ENCODE measurements at places on chromosomes 5 and 9.

DNA sequence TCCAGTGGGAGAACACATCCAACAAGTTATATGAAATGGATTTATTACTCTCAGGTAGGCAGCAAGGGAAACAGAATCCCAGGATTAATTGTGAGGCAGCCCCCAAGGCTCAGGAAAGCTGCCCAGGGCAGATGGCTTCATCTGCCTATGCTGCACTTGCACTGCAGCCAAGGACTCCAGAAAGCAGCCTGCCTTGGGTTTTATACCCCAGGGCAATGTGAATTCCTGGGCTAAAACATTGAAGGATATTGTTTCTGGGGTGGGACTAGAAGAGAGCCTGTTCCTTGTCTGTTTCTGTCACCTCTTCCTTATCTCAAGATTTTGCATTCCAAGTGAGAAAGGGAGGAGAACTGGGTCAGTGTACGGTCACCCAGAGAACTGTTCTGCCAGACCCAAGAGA, 8.8 kb upstream of the CCL27 start:
- DNase-seq = no peak

DNA sequence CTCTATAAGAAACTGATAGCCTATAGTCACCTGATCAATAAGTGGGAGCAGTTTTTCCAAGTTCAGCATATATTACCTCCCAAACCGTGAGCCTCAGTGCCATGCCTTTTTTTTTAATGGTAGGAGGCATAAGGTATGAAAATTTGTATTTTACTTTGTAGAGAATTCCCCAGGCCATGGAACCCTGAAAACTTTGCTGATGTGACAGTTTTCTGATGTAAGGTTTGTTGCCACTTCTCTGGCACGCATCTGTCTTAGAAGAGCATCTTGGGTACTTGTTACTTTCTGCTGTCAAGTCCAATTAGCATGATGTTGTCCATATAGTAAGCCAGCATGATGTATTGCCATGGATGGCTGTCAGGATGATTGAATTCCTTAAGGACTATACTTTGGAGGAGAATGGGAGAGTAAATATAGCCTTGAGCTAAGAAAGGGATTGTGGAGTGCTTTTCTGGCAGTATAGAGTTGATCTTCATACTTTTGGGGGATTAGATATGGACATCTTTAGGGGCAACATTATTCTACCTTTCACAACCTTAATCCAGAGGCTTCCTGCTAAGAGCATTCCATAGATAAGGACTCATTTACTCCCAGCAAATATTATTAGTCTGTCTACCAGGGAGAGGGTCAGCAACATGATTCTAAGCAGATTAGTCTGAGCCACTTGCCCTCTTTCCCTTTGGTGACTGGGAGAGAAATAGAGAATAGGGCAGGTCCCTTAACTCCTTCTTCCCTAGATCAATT, 389.6 kb downstream of the YTHDC2 start:
- no peak for DNase-seq

GRCh38 chr9:129567842-129568559, 52.9 kb downstream of the C9orf50 start:
- DNase-seq = no peak

- DNase-seq = no peak
Observed at GRCh38 chr5:53490747-53491146, 10.3 kb downstream of the FST start.

- DNase-seq = no peak
Observed at GRCh38 chr9:34505370-34506120, 17.2 kb downstream of the ENHO start.

GRCh38 chr5:135140446-135141204, 106.6 kb upstream of the PITX1 start:
- DNase-seq = no peak

DNA sequence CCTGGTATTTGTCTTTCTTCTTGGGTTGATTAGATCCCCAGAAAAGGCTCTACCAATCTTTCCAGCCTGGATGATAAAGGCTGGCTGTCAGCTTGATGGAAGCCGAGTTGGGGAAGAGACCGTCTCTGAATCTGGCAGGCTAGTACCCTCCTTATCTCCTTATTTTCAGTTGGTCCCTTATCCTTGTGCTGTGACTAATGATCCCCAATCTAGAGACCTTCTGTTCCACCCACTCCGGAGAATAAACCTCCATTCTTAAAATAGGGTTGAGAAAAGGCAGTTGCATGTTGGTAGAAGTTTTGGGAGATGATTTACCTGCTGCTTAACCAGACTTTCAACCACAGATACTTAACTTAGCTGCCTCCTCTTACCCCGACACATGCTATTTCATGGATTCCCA, 52.3 kb downstream of the PRKACG start:
- DNase-seq = no peak

GRCh38 chr5:169650701-169651331, 13.7 kb downstream of the DOCK2 start:
- no peak for DNase-seq

GRCh38 chr5:22852807-22853660, at the start of gene CDH12:
TSS of gene CDH12 (minus strand) at chr5:22853344.
- DNase-seq = no peak

GRCh38 chr9:16136451-16136850, 583.6 kb downstream of the CCDC171 start:
- DNase-seq = no peak

- DNase-seq = no peak
Observed at GRCh38 chr5:159410480-159410879, 80.2 kb upstream of the IL12B start.

- no peak for DNase-seq
Observed at GRCh38 chr5:96120120-96120519, 158.5 kb upstream of the ELL2 start.

GRCh38 chr5:89156226-89156625, 273.2 kb upstream of the MEF2C start:
- no peak for DNase-seq

GRCh38 chr5:132766020-132766805, 10.8 kb downstream of the SEPTIN8 start:
- DNase-seq = no peak

DNA sequence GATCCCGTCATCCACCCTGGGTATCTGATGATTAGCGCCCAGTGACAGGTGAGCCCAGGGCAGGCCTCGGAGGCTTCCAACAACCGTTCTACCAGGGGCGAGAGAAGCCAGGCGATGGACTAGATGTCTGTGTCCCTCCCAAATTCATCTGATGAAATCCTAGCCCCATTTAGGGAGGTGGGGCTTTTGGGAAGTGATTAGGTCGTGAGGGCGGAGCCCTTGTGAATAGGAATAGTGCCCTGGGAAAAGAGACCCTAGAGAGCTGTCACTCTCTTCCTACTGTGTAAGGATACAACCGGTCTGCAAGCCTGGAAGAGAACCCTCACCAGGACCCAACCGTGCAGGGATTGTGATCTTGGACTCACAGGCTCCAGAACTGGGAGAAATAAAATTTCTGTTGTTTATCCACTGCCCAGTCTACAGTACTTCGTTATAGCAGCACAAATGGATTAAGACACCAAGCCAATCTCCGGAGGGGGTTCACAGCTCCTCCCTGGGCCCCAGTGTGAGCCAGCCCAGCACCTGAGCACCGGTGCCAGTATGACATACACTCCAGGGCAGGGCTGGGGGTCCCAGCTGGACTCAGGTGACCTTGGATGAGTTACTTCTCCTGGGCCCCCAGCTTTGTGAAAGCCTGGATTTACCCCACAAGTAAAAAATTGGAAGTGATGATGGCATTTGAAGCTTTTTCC, 162.2 kb downstream of the DAB2IP start:
- no peak for DNase-seq

- no peak for DNase-seq
Observed at GRCh38 chr9:36088020-36088419, 48.5 kb upstream of the GLIPR2 start.

DNA sequence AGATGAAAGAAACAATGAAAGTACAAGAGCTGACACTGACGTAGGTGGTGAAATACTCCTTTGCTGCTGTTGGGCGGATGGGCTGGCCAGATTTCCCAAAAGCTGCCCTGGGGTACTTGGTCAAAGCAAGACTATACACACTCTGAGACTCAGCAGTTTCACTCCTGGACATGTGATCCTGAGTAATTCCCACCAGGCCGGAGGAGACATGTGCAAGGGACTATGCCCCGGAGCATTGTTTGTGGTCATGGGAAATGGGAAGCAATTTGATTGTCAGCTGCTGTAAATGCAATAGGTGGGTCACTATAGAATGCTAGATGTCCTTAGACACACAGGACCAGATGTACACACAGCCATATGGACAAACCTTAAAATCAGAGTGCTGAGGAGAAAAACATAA, 116.1 kb downstream of the DCP2 start:
- no peak for DNase-seq

GRCh38 chr5:56267856-56268255, 34.7 kb upstream of the ANKRD55 start:
- DNase-seq = no peak

GRCh38 chr5:3412146-3412545, 183.5 kb upstream of the IRX1 start:
- no peak for DNase-seq

DNA sequence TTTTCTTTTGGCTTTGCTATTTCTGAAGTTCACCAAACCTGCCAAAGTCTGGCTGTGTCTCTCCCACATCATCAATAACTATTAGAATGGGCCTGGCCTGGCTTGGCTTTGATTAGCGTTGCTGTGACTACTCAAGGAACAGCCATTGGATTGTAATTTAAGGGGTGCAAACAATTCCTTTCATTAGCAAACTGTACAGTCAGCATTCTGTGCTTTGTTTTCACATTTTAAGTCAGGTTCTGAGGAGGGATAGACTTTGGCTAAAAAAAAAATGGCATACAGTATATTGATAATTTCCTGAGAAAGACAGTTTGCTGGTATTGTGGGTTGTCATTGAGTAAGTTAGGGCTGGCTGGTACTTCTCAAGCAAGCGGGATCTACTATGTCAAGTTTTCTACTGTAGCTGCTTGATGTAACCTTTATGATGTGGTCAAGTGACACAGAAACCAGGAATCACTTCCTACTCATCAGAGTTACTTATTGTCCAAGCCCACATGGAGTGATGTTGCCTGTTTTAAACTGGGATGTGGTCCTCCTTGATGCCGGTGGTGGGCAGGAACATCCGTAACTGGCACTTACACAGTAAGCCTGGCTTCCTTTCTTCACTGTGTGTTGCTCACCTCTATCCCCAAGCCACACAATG, 161.4 kb downstream of the CD180 start:
- no peak for DNase-seq

- DNase-seq = no peak
Observed at GRCh38 chr5:6450319-6450833, 1.7 kb downstream of the UBE2QL1 start.

GRCh38 chr5:144468571-144468970, 297.9 kb downstream of the KCTD16 start:
- DNase-seq = no peak

DNA sequence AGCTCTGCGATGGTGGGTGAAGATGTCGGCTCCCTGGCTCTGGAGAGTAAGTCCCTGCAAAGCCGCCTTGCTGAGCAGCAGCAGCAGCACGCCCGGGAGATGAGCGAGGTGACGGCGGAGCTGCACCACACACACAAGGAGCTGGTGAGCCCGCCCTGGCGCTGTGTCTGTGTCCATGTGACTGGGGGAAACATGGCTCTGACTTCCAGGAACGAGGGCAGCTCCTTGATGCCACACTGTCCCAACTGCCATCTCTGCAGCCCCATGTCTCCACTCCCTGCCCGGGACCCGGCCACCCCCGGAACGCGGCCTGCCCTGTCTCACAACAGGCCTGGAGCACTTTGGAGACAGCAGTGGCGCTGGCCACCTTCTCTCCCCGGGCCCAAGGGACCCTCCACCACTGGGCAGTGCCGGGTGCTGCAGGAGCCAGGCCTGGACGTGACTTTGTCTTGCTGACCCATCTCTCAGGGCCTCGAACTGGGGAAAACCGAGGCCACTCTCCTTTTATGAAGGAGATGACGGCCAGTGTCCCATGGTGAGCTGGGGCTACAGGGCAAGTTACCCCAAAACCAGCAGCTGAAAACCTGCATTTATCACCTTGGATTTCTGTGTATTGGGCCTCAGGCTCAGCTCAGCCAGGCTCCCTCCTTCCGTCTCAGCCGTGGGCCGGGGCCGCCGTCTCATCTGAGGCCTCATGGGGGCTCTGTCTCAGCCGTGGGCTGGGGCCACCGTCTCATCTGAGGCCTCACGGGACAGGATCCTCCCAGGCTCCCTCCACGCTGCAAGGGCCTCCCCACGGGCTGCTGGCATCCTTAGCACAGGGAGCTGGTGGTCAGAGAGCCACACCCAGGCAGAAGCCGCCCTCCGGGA, 28.6 kb downstream of the CEP72 start:
- no peak for DNase-seq

DNA sequence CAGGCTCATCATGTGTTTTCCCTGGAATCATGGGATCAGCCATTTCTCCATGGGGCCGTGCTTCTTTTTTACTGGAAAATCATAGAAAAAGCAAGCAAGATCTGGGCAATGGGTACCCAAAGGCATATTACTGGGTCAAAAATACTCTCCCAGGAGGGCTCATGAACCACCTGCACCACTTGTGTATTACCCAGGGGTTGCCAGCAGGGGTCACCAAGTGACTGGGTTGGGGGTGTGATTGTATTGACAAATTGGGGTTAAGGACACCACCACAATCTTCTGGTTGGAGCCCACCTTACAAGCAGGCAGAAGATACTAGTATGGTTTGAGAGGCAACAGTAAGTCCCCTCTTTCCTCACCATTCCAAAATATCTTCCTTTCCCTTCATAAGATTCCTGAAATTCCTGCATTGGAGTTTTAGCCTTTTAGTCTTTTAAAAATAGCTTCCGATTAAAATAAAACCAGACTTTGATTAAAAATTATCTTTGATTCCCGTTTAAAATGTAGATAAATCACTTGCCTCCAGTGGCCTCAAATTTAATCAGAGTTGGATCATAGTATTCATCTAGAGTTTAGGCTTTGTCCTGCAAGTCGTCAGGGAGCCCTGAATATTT, 603.3 kb downstream of the KIF4B start:
- no peak for DNase-seq

- DNase-seq = no peak
Observed at GRCh38 chr9:84991514-84991870, 322.0 kb downstream of the NTRK2 start.

DNA sequence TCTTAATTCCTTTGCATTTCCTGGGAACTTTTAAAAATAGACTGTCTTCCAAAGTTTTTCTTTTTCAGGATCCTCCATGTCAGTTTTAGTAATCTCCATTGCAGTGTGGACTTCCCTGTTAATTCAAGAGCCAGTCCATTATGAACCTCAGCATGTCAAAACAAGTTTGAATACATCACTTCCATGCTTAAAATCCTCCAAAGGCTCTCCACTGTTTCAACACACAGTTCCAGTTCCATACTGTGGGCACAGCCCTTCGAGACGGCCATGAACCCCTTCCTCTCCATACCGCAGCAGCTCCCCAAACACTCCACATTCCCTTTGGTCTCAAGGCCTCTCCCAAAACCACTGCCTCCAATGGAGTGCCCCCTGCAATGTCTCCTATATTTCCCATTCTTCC, 19.5 kb downstream of the LIFR start:
- no peak for DNase-seq

GRCh38 chr9:35569206-35569605, 35.9 kb upstream of the TESK1 start:
- DNase-seq = no peak

- no peak for DNase-seq
Observed at GRCh38 chr5:157606046-157606445, 30.5 kb upstream of the ADAM19 start.

- DNase-seq = no peak
Observed at GRCh38 chr5:119353686-119354366, 2.0 kb upstream of the TNFAIP8 start.

Measured in T-helper 2 cell (primary cell).